LoVo (cell line): ENCODE measurements at places on chromosomes 12 and 14.

DNA sequence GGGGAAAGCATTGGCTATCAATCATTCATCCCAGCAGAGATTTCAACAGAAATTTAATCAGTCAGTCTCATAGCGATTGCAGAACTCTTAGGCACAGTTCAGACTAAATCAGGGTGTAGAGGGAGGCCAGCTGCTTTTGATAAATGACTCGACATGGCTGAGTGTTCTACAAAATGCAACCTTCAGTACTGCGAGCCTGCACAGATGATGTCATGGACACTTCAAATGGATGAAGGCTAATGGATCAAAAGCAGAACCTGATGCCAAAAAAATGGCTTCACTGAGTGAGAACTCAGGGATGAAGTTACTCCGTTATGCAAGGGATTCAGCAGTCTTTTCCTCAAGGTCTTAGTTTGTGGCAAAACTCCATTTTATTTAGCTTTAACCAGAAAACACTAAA lies 167.3 kb downstream of the DACT1 start:
- DNase-seq = no peak

- no peak for DNase-seq
These were observed 24.2 kb downstream of the TRIM9 start for GRCh38 chr14:51070726-51071125.

DNA sequence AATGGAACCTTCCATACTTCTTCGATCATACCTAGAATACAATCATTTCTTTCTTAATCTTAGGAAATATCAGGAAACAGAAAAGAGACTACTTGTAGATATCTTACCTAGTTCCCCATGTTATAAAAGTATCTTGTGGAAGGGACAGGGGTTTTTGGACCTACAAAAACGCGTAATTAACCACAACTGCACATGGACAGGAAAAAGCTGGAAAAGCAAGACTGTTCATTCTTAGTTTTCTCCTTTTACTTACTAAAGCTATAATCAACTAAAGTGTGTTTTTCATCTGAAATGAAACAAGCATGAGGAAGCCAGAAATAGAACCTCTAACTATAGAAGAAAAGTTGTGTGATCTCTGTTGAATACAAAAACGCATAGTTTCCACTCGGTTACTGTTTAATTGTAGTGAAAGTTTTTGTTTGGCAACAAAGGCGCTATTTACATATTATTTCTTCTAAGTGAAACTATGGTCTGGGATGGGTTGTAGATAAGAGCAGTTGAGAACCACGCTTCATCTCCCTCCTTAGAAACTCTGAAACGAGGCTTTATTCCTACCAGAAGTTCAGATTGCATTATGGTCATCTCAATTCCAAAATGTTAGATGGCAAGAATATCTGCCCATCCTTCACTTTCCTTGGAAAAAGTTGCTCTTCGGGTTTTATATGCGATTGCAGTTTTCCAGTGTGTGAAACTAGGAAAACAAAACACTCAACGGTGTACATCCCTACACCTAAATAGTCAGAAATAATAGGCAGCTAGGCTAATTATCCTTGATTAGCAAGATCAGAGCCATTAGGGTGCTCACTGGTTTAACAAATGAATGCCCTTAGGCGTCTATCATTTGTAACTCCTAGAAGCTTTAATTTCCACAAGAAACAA lies 1.1 kb downstream of the BCAT1 start:
- DNase-seq = no peak

DNA sequence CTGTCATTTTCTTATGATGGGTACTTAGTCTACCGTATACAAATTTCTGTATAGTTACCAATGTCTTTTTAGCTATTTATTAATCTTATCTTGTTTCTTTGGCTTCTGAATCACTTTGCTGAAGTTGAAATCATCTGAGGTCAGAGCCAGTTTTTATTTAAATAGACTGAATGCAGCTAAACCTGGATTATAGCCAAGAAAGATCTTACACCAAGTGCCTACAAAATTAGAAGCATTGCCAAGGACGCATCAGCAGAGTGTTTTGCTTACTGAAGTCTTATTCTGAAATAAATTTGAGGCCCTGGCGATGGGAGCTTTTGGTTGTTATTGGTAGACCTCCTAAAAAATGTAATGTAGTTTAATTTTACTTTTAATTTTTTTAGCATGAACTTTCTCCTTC lies 128.2 kb downstream of the RGS6 start:
- no peak for DNase-seq

DNA sequence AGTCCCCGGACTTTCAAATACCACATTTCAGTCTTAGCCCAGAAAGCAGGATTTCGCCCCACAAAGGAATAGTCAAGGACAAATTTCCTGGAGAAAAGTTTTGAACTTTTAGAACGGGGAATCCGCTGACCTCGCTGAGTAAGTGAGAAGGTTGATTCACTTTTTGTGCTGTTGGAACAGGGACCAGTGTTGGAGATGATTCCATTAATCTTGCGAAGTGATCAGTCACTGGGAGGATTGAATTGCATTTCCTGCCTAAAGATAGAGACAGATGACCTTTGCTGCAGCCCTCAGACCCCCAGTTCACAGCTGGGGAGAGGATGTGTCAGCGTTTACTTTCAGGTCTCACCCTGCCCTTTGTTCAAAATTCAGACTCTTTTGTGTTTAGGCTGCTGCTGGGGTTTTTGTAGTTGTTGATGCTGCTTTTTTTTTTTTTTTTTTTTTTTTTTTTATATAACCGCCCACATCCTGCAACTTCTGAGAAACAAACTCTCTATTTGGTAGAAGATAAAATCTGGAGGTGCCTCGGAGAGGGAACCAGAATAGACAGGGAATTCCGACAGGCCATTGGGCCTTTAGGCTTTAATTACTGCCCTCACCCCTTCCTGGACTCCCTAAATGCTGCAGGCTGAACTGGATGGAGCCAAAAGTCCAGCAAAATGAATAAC lies 9.8 kb upstream of the KDM2B start:
- no peak for DNase-seq

DNA sequence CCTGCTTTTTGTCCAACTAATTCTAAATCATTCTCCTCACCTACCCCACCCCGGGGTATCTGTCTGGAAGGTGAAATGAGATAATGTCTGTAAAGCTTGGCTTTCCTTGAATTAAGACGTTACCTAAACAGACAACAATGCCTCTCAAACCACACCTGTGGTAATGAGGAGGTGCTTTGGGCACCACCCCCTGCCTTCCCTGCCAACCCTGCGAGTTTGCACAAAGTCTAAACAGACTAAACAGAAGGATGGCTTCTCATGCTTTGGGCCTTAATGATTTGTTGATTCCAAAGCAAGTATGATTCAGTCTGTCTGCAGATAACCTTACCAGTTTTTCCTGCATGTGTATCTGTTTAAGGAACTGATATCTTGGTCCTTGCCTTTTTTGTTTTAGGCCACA lies 82.4 kb downstream of the ZFC3H1 start:
- DNase-seq = no peak

- DNase-seq = no peak
These were observed 105.0 kb upstream of the MYF6 start for GRCh38 chr12:80602455-80602854.

DNA sequence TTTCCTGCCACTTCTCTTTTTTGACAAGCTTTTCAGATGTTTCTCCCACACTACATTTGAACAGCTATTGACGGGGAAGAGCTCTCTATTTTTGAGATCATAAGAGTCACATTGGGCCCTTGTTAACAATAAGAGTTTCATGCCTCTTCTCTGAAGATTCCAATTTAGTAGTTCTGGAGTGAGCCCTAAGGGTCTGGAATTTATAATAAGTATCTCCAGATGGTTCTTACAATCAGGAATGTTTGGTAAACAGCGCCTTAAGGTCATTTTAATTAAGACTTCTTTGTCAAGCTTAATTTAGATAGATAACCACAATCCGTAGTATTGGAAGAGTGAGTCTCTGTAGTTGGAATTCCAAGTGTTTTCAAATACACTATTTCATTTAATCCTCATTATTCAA lies 60.6 kb upstream of the HECTD1 start:
- DNase-seq = no peak

DNA sequence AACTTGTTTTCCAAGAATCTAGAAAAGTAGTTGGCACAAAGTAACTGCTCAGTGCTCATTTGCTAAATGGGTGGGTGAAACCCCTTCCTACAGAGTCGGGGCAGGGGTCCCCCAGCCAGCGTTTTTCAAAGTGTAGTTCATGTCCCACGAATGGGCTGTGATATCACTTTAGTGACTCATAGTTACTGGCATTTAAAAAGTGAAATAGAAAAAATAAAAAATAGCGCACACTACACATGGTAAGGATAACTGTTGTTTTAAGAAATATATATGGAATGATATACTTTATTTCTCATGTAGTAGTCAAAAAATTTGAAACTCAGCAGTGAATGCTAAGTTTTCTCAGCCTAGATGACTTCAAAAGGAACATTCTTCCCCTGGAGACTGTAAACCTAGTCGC lies 250.4 kb downstream of the CHST11 start:
- DNase-seq = no peak

DNA sequence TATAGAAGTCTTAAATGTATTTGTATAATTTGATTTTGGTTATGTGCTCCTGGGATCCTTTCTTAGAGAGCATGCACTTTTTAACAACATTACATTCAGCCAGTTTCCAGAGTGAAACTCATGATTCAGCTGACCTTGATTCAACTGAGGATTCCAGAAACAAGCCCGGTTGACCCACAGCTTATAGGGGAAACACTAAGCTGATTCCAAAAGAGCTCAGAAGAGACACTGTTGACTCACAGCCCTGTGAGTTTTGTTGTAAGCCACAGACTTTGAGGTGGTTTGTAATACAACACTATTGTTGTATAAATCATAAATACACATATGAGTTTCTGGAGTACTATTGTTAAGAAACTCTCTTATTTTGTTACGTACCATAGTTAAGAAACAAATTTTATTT lies 133.8 kb upstream of the MGAT4C start:
- DNase-seq = no peak

- DNase-seq = no peak
These were observed 120.7 kb upstream of the PWP1 start for GRCh38 chr12:107564946-107565345.

- DNase-seq = peak; percentile 75
These were observed 201.2 kb upstream of the PRICKLE1 start for GRCh38 chr12:42790761-42791151.

DNA sequence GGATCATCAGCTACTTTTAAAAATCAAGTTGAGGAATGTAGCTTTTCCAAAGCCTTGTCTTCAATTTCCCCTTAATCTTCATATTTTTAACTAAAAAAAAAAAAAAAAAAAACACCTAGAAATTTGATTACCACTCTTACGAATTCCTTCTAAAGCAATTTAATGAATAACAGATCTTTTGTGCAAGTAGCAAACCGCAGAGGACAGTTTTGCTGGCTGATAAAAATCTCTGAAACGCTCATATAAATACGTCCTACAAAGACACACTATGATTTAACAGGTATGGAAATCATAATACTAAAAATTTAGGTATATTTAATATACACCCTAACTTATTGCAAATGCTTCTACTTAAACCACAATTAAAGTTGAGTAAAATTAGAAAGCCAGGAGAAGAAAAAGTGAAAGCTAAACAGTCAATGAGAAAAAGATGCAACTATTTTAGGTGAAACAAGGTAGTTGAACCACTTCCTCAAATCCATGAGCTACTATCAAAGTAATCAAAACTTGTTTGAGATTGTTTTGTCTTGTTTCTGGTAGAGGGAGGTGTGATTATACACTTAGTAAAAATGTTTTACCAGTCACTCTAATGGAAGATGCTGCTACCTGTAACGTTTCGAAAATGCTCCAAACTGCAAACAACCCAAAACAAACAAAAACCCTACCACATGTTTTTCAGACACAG lies 2.2 kb downstream of the PAWR start:
- no peak for DNase-seq

- DNase-seq = peak; percentile 81
These were observed 419 bp upstream of the ATXN7L3B start for GRCh38 chr12:74537126-74537706.

- DNase-seq = no peak
These were observed 74.1 kb downstream of the PITPNM2 start for GRCh38 chr12:123076604-123077297.

DNA sequence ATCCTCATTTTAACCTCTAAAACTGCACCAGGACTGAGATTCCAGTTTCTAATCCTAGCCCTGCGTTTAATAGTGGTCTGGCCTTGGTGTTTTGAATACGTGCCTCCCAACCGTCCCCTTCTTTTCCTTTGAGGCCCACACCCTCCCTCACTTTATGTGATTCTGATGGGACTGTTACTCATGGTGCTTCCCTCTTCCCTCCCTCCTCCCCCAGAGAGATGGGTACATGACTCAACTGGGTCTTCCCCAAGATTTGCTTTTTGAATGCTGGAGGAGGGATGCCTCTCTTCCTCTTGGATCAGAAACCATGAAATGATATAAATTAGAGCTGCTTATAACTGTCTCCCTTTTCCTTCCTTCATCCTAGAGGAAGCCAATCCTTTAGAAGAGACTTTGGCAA lies 8.2 kb upstream of the PPP2R5E start:
- DNase-seq = no peak
